Epithelial cell of umbilical artery (primary cell): ENCODE measurements at places on chromosomes 2 and 18. TPM values are rescaled to one million over a fixed set of nuclear protein-coding genes. Genes with fewer than 3 reads are reported as not detected.

ACTR3 gene
- 302 and 332 TPM in 2 replicates for total RNA-seq

FAM110C gene
- total RNA-seq: not detected in 2 replicates

TAF4B gene
- 3.5 and 3.6 TPM in 2 replicates for total RNA-seq

ZNF142 gene
- total RNA-seq: 3.9 and 5.6 TPM in 2 replicates

LIMS3 gene
- 5.5 and 11.4 TPM in 2 replicates for total RNA-seq

TNFRSF11A gene
- total RNA-seq: 2.3 and 9.6 TPM in 2 replicates

LRP1B gene
- under 0.01 and 0.30 TPM in 2 replicates for total RNA-seq

VIL1 gene
- total RNA-seq: not detected in 2 replicates

SERPINB12 gene
- total RNA-seq: not detected in 2 replicates

ANKRD30B gene
- not detected in 2 replicates for total RNA-seq

VWA3B gene
- not detected in 2 replicates for total RNA-seq

SETBP1 gene
- total RNA-seq: 4.1 and 6.2 TPM in 2 replicates

EVX2 gene
- not detected in 2 replicates for total RNA-seq
